ENCODE measurements at places on chromosomes 2 and 18.

- DNase-seq, result no peak
Measured at GRCh38 chr2:196804381-196804780, 4.8 kb downstream of the C2orf66 start.

GRCh38 chr2:64840426-64840881, 148.7 kb upstream of the SLC1A4 start:
- DNase-seq, result no peak

GRCh38 chr2:232485757-232486557, 1.7 kb downstream of the ECEL1 start:
- DNase-seq, result no peak

DNA sequence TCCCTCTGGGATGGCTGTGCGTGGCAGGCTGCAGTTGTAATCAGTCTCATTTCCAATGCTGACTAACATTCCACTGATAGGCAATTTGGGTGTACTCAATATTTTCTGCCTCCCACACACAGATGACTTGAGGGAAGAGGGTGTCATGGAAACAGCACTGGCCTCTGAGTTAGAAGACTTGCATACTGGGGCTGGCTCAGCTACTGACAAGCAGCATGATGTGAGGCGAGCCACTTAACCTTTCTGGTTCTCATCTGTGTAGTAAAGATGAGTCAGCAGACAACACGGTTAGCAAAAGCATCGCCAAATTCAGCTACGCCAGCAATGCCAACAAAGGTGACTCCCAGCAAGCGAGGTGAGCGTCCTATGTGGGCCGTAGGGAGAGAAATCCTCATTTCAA, 73.5 kb downstream of the COLEC12 start:
- no peak for DNase-seq

- DNase-seq, result no peak
Measured at GRCh38 chr18:43662657-43663056, 385.4 kb upstream of the SYT4 start.

- no peak for DNase-seq
Measured at GRCh38 chr2:133871545-133872209, 303.4 kb upstream of the NCKAP5 start.

GRCh38 chr18:12574494-12575185, 83.3 kb downstream of the SPIRE1 start:
- DNase-seq, result no peak

GRCh38 chr2:200223205-200223784, 83.2 kb upstream of the SPATS2L start:
- DNase-seq, result no peak

DNA sequence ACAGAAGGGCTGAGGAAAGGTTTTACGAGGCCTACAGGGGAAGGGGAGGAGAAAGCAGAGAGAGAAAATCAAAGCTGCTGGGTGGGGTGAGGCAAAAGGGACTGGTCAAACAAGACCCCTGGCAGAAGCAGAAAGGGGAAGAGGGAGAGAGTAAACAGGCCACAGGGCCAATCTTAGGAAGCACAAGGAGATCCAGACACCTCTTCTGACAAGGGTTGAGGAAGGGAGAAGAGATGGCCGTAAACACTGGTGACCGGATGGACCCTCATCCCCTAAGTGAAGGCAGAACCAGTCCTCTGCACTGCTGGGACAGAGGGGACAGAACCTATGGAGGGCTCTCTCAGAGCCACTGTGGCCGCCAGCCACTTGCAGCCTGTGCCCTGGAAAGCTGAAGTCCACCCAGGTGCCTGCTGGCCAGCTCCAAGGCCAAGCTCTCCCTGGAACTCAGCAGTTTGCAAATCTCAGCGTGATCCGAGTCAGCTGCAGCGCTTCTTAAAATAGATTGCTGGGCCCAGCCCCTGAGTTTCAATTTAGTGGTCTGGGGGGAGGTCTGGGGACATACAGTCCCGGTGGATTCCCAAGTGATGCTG, 108.8 kb downstream of the TMEM163 start:
- no peak for DNase-seq

GRCh38 chr2:68849579-68850030, 21.6 kb downstream of the BMP10 start:
- no peak for DNase-seq

- DNase-seq, result no peak
Measured at GRCh38 chr2:170221317-170222288, 43.7 kb downstream of the MYO3B start.

DNA sequence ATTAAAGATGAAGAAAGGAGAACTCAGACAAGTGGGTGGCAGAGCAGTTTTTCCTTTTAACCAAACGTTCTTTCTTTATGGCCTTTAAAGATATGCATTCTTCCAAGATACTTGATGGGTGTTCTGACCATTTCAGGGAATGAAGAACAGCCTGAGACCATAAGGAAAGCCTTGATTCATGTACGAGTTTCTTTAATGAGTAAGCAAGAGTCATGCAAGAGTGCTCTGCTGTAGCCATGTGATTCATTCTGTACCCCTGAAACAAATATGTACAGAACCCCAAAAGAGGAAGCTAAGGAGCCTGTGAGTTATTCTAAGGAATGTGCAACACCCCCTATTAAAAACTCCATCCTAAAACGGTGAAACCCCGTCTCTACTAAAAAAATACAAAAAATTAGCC, 372.8 kb downstream of the MTX2 start:
- DNase-seq, result no peak

DNA sequence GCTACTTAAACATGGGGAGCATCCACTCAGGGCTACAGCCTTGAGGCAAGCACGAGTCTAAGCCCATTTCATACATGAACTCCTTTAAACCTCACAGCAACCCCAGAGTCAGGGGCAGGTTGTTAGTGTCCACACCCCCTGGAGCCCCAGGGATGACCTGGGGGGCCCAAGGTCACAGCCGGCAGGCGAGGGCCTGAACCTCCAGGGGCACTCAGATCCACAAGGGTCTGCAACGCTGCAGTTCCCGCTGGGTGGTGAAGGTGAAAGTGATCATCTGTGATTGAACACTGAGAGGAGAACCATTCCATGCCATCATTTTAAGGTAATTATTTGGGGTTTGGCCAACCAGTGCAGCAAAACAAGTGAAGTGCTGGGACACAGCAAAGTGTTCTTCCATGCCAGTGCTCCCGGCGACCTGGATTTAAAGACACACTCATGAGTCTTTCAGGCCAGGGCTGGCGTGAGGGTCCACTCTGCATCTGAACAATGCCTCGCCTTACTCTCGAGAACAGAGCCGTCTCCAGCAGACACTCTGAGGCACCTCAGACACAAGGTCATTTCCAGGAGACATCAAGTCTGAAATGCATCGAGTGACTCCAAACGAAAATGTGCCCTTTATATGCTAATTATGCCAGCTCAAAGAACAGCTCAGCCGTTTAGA, 61.6 kb upstream of the SNTG2 start:
- DNase-seq, result no peak

Measured in stimulated activated CD4-positive, alpha-beta T cell treated with anti-CD3 and anti-CD28 coated beads, Interleukin-2, amount 100 ng/mL, for 24 hours (primary cell).